ENCODE measurements at places on chromosomes 6 and 20.

- DNase-seq = no peak
These were observed 17.4 kb upstream of the CD83 start for GRCh38 chr6:14100138-14100537.

- DNase-seq = no peak
These were observed 19.0 kb downstream of the STX16 start for GRCh38 chr20:58670102-58670501.

DNA sequence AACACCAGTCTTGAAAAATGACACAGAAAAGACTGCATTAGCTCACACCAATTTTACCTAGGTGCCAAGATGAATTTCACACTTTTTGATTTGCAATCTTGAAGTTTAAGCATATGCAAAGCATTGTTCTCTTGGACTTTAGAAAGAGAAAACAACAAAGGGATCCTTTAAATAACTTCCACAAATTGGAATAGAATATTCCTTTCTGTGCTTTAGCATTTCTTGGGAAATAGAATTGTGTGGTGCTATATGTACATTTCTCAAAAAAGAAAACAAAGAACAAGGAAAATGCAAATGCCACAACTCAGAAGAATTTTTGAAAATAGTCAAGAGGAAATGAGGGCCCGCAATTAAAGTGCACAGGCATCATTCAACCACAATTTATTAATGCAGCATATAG, 17.0 kb downstream of the HTR1B start:
- no peak for DNase-seq

DNA sequence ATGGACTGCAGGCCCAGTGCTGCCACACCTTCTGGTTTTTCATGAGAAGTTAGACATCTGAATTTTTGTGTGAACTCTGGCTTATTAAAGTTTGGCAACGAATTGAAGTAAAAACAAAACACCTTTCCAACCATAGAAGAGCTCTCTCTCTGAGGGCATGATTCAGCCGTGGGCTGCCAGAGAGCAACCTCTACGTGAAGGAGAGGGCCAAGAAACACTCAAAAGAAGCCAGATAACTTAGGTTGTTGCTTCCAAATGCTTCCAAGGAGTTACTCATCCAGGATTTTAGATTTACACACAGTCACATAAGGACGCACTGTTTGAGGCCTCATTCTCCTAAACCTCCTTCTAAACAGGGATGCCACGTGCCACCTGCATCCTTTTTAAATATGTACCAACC, 65.5 kb downstream of the NRN1 start:
- DNase-seq = no peak

- no peak for DNase-seq
These were observed 21.7 kb upstream of the SMIM26 start for GRCh38 chr20:18545566-18545965.

DNA sequence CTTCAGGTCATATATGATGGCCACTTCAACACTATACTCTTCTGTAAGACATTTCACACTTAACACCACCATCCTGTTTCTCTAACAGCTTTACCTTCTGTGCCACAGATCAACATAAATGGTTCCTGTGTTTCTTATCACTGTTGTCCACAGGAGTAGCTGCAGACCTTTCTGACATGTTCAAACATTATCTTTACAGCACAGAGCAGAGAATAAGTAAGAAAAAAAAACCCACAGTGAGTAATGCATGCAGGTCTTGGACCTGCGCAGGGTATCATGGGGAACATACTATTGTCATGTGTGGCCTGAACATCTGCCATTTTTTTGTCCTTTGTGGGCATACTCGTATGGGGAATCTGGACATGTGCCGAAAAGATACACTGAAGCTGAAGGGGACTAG, 161.9 kb downstream of the KIF16B start:
- no peak for DNase-seq

- no peak for DNase-seq
These were observed 633.4 kb upstream of the EPHA7 start for GRCh38 chr6:94052749-94053148.

DNA sequence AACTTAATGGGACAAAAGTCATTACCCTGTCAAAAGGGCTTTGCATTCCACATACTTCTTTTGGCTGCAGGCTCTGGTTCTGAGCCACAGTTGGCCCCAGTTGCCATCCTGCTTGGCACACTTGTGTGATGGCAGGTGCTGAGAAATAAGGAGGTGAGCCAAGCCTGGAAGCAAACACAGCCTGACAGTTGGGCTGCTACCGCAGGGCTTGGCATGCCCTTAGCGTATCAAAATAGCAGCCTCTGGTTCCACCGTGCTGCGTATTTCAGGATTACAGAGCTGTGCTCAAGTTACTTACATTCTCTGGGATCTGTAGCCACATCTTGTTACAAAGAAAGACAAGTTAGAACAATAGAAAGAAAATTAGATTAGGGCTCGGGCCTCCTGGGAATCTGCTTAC, 11.1 kb downstream of the MTHFD1L start:
- DNase-seq = no peak

GRCh38 chr6:73610444-73611275, 43.1 kb downstream of the SLC17A5 start:
- DNase-seq = peak; percentile 62

- peak; percentile 19 for DNase-seq
These were observed 6.1 kb downstream of the C20orf173 start for GRCh38 chr20:35523298-35523888.

- DNase-seq = no peak
These were observed 37.4 kb downstream of the LYRM4 start for GRCh38 chr6:5223309-5223708.

DNA sequence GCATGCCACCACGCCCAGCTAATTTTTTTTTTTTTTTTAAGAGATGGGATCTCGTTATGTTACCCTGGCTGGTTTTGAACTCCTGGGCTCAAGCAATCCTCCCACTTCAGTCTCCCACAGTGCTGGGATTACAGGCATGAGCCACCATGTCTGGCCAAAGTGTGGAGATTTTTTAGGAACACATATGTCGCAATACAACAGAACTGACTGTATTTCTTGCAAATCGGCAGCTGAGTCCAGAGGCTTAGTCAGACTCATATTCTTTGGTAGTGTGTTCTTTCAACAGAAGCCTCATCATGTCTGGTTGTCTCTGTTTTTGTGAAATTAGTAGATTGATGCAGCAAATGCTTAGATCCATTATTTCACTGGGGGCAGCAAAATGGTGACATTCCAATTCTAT, 23.9 kb upstream of the CD164 start:
- no peak for DNase-seq

GRCh38 chr6:7594579-7595125, 4.7 kb downstream of the SNRNP48 start:
- no peak for DNase-seq

GRCh38 chr6:5665173-5665572, 341.6 kb downstream of the NRN1 start:
- peak; percentile 20 for DNase-seq

- no peak for DNase-seq
These were observed 12.8 kb downstream of the AARS2 start for GRCh38 chr6:44300292-44300823.

DNA sequence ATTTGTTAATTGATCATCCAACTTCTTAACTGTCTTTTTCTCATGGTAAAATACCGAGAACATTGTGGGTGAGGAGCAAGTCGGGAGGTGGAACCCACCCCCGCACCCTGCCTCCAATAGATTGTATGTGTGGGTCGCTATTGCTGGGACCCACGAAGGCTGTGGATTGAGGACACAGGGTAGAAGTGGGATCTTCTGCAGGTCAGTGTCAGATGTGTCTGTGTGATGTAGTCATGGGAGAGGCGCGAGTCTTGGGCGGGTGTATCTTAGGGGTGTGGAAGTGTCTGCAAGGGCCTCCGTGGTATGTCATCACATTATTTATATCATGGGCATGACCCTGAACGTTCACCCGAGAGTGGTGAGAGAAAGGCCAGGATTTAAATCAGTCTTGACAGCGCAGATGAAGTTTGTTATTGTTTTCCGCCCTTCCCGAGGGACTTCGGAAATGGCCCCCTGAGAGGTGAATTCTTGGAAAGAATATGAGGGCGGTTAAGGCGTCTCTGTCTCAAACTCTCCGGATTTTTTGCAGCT, 472 bp upstream of the PAQR8 start:
- peak; percentile 44 for DNase-seq

GRCh38 chr6:149160943-149161342, 156.6 kb upstream of the TAB2 start:
- DNase-seq = no peak

GRCh38 chr6:29627755-29628418, 5.1 kb downstream of the GABBR1 start:
- peak; percentile 37 for DNase-seq

GRCh38 chr20:19633985-19634384, 124.1 kb upstream of the RIN2 start:
- no peak for DNase-seq

DNA sequence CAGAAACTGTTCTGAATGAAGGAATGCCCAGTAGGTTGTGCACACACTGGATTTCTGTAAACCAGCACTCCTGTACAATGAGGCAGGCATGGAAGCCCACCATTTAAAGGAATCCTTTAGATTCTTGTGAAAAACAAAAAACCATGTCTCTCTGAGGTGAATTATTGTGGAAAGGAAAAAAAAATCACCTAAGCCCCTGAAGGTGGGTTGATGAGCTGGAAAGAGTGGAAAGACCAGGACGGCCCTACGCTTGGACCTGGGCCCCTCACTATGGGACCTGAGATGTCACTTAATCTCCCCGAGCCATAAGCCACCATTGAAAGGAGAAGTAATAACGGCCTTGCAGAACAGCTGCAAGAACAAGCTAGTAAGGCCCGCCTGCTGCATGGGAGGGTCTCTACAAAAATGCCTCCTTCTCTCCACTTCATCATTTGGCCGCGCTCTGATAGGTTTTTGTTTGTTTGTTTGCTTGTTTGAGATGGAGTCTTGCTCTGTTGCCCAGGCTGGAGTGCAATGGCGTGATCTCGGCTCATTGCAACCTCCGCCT, 68.8 kb downstream of the RAB44 start:
- no peak for DNase-seq

GRCh38 chr20:33423141-33423834, 20.3 kb downstream of the SNTA1 start:
- no peak for DNase-seq

DNA sequence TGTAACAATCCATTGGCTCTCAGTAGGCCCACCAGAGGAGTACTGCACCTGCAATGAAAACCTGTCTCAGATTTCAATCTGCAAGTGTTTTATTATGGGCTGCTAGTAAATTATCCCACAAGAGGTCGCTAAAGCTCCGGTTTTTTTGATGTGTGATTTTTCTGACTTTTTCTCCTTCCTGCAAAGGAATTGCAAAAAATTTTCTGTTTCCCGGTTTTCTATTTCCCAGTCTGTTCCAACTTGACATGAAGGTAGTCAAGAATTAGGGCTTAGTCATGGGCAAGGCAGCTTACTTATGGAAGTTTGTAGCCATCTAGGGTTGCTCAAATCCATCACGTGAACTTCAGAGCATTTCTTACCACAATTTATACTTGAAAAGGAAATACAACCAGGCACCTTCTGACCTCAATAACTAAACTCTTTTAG, 38.5 kb upstream of the AHI1 start:
- DNase-seq = peak; percentile 30
